Jurkat, Clone E6-1 (cell line): ENCODE measurements at places on chromosomes 2 and 18.
A peak's percentile ranks its signal among the peaks of the same experiment; 100 is the strongest.

GRCh38 chr2:217897816-217898806 lies 104.7 kb downstream of the TNS1 start:
- no peak for DNase-seq

DNA sequence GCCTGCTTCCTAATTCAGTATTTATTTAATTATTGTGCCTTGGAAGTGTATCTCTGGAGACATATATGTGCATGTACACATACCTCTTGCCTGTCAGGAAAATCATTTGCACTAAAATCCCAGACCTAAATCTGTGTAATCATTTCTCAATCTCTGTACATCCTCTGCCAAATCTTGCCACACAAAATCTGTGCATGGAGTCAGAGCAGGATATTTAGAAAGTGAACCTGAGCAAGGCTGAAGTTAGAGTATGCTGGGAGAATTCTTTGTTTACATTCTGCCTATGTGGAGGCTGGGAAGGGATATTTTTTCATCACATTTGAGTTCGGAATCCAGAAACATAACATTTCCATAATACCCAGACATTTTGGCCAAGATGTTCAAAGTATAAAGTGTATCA lies 9.3 kb downstream of the XRCC5 start:
- DNase-seq, result no peak

DNA sequence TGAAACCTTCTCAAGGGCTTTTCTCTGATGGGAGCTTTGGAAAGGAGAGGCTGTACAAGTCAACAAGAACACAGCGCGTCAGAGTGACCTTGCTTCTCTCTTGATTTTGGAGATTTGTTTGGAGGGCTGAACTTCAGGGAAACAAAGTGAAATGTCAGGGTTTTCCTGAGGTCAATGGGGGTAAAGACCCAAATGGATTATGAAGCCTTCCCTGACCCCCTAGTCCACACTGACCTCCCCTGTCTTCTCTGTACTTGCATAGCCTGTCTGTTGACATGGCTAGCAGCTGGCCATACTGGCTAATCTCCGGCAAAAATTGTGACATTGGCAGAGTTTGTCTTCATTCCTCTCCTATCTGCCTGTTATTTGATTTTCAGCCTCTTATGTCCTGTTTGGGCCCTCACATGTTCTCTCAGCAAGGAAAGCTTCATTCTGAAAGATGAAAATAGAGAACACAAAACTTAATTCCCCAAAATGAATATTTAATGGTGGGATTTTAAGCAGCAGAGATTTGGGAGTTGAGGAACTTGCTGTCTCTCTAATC lies 149.3 kb upstream of the HAAO start:
- no peak for DNase-seq

DNA sequence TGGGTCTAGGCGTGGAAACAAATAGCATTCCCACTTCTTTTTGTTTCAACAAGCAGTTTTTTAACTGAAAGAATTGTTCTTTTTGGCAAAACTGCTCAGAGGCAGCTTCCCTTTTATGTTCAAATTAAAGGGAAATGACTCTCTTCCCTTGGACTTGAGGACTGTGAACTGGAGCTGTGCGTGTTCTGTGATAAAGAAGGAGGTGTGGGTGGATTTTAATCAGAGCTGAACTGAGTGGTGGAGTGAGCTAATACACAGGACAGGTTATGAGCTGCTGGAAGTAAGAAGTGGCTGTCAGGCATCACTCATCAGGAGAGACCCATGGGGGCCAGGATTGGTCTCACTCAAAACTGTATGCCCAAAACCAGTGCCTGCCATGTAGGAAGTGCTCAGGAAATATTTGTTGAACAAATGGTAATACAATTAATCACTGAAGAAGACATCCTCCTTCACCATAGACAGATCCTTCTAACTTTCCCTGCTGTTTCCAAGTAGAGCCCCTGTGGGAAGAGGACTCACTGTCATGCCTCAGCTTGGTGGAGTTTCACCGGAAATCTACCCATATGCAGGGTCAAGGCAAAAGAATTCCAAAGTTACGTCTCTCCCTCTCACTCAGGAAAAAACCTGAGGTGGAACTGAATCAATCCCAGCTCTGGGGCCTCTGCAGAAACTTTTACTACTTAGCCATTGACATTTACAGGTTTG lies 55.9 kb downstream of the FEZ2 start:
- DNase-seq, result no peak

DNA sequence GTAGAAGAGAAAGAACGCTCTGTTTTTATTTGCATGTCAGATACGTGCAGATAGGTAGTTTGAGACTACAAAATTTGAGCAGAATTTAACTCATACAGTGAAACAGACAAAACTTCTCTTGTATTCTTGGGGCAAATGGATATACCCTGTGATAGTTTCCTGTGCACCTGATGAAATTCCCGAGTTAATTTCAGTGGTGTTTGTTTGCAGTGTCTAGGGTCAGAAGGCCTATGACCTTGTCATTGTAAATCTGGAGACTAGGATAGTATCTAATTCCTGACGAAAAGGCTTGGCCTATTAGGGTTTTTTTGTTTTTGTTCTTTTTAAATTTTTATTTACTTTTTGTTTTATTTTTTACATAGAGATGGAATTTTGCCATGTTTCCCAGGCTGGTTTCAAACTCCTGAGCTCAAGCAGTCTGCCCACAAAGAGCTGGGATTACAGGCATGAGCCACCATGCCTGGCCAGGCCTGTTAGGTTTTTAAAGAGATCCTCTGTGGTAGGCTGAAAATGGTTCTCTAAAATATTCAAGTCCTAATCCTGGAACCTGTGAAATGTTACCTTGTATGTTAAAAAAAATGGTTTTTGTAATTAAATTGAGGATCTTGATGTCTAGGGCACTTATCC lies 17.6 kb downstream of the LCLAT1 start:
- DNase-seq, result no peak

GRCh38 chr18:23049698-23050373 lies 85.4 kb upstream of the CABLES1 start:
- peak; percentile 46 for DNase-seq

- peak; percentile 25 for DNase-seq
Measured at GRCh38 chr18:5066380-5066977, 130.6 kb downstream of the AKAIN1 start.

- no peak for DNase-seq
Measured at GRCh38 chr2:239173301-239173700, 227.5 kb downstream of the HDAC4 start.

GRCh38 chr2:158651358-158652057 lies 143.6 kb upstream of the DAPL1 start:
- peak; percentile 81 for DNase-seq

GRCh38 chr2:73970850-73971471 lies 13.7 kb upstream of the TET3 start:
- DNase-seq, result peak; percentile 75

DNA sequence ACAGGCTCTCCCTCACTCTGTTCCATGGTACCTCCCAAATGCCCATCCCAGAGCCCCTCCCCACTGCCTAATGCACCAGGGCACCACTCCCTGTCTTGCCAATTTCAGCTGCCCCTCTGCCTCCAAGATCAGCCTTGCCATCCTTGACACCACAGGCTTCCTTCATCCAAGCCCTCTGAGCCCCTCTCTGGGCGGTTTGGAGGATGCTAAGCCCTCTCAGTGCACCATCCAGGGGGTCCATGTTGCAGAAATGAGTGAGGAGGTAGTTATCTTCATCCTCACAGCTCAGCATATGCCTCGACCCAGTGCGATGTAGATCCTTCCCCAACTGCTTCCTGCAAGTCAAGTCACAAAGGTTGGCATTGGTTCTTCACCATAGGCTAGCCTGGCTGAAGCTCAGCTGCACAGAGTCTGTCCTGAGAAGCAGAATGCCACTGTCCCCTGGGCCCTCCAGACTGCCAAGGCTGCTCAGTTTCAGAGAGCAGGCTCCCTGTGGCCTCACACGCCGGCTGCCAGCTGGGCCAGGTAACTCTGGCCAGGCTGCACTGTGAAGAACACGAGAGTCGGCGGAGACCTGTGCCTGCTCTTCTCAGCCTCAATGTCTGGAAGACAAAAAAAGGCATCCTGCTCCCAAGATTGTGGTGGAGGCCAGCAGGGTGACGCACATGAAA lies 9.9 kb upstream of the MAP3K2 start:
- DNase-seq, result no peak

DNA sequence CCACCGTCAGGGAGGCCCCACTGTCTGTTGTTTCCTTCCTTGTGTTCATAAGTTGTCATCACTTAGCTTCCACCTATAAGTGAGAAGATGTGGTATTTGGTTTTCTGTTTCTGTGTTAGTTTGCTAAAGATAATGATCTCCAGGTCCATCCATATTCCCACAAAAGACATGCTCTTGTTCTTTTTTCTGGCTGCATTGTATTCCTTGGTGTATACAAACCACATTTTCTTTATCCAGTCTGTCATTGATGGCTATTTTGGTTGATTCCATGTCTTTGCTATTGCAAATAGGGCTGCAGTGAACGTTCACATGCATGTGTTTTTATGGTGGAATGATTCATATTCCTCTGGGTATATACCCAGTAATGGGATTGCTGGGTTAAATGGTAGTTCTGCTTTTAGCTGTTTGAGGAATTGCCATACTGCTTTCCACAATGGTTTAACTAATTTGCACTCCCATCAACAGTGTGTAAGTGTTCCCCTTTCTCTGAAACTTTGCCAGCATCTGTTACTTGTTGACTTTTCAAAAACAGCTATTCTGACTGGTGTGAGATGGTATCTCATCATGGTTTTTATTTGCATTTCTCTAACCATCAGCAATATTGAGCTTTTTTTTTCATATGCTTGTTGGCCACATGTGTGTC lies 156.6 kb upstream of the NOSTRIN start:
- DNase-seq, result no peak

DNA sequence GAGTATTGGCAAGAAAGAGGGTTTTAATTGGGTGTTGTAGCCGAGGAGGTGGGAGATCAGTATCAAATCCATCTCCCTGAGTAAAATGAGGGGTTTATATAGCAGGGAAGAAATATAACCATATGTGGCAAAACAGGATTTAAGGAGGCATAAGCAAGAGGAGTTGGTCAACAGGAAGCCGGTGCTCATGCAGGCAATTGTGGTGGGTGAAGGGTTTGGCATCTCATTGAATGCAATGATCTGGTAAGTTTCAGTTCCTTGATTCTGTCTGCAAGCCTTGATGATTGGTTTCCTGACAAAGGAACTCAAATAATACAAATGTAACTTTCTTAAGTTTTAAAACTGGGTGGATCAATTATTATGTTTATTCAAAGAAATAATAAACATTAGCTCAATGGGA lies 564.4 kb upstream of the LINC00305 start:
- DNase-seq, result no peak

DNA sequence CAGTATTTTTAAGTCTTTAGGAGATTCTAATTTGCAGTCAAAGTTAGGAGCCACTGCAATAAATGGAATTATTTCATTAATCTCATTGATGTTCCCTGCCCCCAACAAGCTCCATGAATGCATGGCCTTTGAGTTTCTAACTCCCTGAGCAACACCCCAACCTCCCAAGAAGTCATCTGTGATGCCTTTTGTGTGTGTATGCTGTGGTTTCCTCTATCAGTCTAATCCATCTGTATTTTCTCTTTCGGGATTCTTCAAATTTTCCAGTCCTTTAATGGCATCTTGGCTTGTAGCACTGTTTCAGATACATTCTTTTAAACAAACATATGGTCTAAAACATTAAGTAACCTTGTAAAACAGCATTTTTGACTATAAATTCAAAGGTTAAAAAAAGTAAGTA lies 16.8 kb downstream of the SERPINB10 start:
- no peak for DNase-seq

DNA sequence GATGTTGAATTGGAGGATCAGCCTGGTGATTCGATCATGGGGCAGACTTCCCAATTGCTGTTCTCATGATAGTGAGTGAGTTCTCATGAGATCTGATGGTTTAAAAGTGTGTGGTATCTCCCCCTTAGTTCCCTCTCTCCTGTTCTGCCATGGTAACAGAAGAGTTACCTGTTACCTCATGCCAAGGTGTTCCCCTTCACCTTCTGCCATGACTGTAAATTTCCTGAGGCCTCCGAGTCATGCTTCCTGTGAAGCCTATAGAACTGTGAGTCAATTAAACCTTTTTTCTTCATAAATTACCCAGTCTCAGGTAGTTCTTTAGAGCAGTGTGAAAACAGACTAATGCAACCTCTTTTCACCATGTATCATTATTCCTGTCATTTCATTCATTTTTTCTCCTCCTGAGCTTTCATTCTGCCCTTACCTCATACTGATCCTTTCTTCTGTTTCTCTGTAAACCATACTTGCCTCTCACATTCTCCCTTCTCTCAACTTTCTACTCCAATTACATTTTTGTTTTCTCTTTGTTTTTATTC lies 22.0 kb downstream of the STARD6 start:
- DNase-seq, result no peak

GRCh38 chr2:25735835-25736234 lies 62.5 kb upstream of the DTNB start:
- DNase-seq, result no peak

DNA sequence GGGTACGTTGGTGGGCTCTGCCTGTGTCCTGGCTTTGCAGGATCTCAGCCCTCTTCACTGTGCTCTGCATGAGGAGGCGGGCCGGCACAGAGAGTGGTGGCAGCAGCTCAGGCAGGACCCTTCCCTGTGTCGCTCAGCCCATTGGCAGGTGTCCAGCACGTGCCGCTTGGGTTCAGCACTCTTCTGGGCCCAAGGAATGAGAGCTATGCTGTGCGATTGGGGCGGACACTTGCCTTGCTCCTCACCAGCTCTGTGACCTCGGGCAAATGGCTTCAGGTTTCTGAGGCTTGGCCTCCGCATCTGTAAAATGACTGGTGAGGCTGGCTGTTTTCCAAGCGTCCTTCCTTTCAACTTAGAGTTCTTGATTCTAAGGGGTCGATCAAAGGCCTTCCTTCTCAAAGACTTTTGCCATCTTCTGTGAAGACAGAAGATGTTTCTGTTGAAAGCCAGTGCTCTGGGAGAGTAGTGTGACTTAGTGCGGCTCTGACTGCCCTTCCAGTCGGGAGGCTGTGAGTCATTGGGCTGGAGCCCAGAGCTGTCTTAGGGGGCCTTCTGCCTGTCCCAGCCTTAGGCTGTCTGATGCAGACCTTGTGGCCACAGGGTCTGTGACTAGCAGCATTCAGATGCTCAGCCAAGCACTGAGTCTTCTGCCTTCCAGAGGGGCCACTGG lies 35.6 kb downstream of the GLI2 start:
- DNase-seq, result no peak

DNA sequence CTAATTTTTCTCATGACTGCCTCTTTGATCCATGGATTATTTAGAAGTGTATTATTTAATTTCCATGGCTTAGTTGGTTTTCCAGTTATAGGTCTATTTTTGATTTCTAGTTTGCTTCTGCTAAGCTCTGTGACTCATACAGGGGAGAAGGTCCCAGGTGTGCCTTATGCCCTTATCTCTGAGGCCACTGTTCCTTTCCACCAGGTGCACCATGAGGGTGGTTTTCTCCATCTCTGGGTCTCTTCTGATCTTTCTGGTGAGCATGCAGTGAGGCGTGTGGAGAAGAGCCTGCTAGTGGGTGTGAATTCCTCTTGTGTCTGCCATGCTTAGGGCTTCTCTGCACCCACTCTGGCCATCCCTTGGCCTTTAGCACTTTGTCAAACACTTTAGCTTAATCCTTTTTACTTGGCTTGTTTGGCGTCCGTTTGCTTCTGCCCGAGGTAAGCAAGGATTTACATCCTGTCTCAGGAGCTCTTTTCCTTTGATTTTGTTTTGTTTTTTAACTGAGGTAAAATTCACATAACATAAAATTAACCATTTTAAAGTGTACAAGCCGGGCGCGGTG lies 129.8 kb upstream of the ARL4C start:
- peak; percentile 60 for DNase-seq
